Brain pericyte (primary cell): ENCODE measurements at places on chromosomes 7 and 10.

GRCh38 chr7:29623973-29624372, 60.3 kb downstream of the PRR15 start:
- DNase-seq = no peak

DNA sequence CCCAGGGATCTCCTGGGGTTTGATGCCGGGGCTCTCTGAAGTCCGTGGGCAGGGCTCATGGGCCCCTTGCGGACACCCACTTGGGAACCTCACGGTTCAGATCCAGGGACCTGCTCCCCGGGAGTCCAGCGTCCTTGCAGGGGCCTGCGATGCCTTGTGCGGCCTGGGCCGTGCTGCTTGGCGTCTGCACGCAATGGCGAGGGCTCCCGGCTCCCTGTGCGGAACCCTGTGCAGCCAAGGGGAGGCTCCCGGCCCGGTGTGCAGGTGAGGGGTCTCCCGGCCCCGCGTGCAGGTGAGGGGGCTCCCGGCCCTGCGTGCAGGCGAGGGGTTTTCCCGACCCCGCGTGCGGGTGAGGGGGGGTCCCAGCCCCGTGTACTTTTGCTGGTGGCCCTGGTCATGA, 146.7 kb downstream of the DNAJB6 start:
- DNase-seq = no peak

- DNase-seq = peak; percentile 67
Measured at GRCh38 chr7:48088559-48089045, 463 bp upstream of the UPP1 start.

- peak; percentile 54 for DNase-seq
Measured at GRCh38 chr7:35988818-35989217, 164.2 kb upstream of the EEPD1 start.
